H1 (cell line): ENCODE measurements at places on chromosomes 3 and 15. TPM values are rescaled to one million over a fixed set of nuclear protein-coding genes. Genes with fewer than 3 reads are reported as not detected.

DNA sequence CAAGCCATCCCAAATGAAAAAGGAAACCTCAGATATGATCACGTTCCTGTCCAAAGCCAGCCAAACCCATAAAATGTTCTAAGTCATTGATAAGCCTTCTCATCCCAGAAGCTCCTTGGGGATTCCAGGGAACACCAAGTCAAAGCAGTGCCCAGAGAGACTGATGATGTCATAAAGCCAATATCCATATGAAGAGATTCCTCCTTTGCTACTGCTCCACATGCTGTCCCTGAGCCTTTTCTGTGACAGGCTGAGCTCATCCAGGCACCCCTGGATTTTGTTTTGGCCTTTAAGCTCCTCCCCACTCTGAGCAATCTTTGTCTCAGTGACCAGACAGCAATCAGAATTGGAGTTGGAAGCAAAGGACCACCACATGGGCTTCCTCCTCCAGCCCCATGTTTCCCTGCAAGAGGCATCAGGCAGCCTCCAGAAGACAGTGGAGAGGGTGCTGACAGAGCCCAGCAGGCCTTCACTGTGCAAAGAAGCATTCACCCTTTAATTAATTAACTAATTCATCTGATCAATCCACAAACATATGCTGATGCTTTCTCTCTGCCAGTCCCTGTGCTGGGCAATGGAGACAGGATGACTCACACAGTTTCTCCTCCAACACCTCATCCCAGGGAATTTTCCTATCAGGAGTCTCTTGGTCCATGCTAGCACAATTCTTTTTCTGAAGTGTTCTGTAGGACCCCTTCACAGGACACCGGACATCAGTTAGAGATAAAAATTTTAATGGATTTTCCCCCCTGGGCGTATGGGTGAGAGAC is 25.0 kb downstream of the MEX3B start:
- DNase-seq = no peak
- H3K27ac ChIP-seq = no peak overlapping the region
- no peaks in the 10 kb centered on the region for H3K4me1 ChIP-seq
- no peaks in the 10 kb centered on the region for H3K27me3 ChIP-seq

The ANKRD34C gene
- total RNA-seq = not detected in 2 replicates

The ZBBX gene
- total RNA-seq = 0.84 and 1.0 TPM in 2 replicates

DNA sequence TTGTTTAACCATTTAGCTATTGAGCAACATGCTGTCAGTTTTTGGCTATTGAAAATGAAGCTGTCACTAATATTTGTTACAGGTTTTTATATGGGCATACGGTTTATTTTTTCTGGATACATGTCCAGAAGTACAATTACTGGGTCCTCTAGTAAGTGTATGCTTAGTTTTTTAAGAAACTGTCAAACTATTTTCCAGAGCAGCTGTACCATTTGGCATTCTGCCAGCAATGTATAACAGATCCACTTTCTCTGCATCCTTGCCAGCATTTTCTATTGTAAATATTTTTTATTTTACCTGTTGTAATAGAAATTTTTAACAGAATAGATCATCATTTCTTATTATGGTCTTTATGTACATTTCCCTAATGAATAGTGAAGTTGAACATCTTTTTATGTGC is 658.8 kb downstream of the EDEM1 start:
- no peak overlapping the region for H3K4me3 ChIP-seq
- H3K36me3 ChIP-seq = no peaks in the 10 kb centered on the region
- DNase-seq = no peak
- no peak overlapping the region for H3K27ac ChIP-seq
- H3K4me1 ChIP-seq = no peaks in the 10 kb centered on the region

The SPINK8 gene
- not detected in 2 replicates for total RNA-seq

DNA sequence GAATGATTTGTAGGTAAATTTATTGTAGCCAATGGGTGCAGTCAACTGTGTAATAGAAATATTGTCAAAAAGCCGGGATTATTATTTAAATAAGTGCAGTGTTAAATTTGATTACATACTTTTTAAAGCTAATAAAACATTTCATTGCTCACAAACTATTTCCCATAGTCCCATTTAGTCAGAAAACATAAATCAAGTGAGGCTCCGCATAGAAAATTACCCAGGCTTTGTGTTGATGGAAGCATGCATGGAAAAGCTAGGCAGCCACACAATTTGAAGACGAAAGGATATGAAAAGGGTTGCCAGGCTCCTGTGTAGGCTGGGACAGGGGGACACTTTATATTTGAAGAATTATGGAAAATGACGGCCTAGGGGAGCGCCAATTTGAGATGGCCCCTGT is 82.3 kb downstream of the LRTM1 start:
- H3K36me3 ChIP-seq = no peaks in the 10 kb centered on the region
- H3K4me3 ChIP-seq = no peak overlapping the region

- H3K27me3 ChIP-seq = no peaks in the 10 kb centered on the region
- no peaks in the 10 kb centered on the region for H3K4me1 ChIP-seq
- H3K36me3 ChIP-seq = no peaks in the 10 kb centered on the region
- no peak for DNase-seq
- H3K27ac ChIP-seq = no peak overlapping the region
These were observed 83.1 kb downstream of the CGGBP1 start for GRCh38 chr3:87975716-87976115.

- no peak for DNase-seq
- peaks cover 2% of the 10 kb centered on the region; the same call in 1 of the 2 replicates for H3K4me1 ChIP-seq
- H3K36me3 ChIP-seq = no peaks in the 10 kb centered on the region
- H3K27ac ChIP-seq = no peak overlapping the region
- no peaks in the 10 kb centered on the region for H3K27me3 ChIP-seq
- H3K4me3 ChIP-seq = no peak overlapping the region
These were observed 18.6 kb upstream of the SEC13 start for GRCh38 chr3:10339376-10339955.

GRCh38 chr3:97970156-97970555 is 2.1 kb downstream of the RIOX2 start:
- H3K4me3 ChIP-seq = no peak overlapping the region
- no peak for DNase-seq
- no peaks in the 10 kb centered on the region for H3K36me3 ChIP-seq

GRCh38 chr15:63013052-63013808 is 29.3 kb upstream of the TPM1 start:
- DNase-seq = no peak
- H3K27ac ChIP-seq = no peak overlapping the region
- H3K36me3 ChIP-seq = no peaks in the 10 kb centered on the region
- H3K4me3 ChIP-seq = no peak overlapping the region

GRCh38 chr3:112512320-112512719 is 13.0 kb upstream of the BTLA start:
- no peaks in the 10 kb centered on the region for H3K4me1 ChIP-seq
- no peak overlapping the region for H3K4me3 ChIP-seq
- no peak overlapping the region for H3K27ac ChIP-seq

- H3K27me3 ChIP-seq = no peaks in the 10 kb centered on the region
- no peaks in the 10 kb centered on the region for H3K36me3 ChIP-seq
- no peak overlapping the region for H3K27ac ChIP-seq
- no peak for DNase-seq
- no peaks in the 10 kb centered on the region for H3K4me1 ChIP-seq
- H3K4me3 ChIP-seq = no peak overlapping the region
These were observed 14.6 kb upstream of the PRKCD start for GRCh38 chr3:53146319-53146891.

GRCh38 chr15:36884936-36885635 is 215.3 kb downstream of the MEIS2 start:
- H3K36me3 ChIP-seq = no peaks in the 10 kb centered on the region
- no peak overlapping the region for H3K4me3 ChIP-seq
- peaks cover 100% of the 10 kb centered on the region for H3K27me3 ChIP-seq
- H3K4me1 ChIP-seq = peaks cover 38% of the 10 kb centered on the region

- no peak overlapping the region for H3K4me3 ChIP-seq
- peaks cover 26% of the 10 kb centered on the region for H3K36me3 ChIP-seq
- no peaks in the 10 kb centered on the region for H3K27me3 ChIP-seq
- no peaks in the 10 kb centered on the region for H3K4me1 ChIP-seq
- no peak for DNase-seq
These were observed 65.3 kb downstream of the BLM start for GRCh38 chr15:90782442-90782841.

DNA sequence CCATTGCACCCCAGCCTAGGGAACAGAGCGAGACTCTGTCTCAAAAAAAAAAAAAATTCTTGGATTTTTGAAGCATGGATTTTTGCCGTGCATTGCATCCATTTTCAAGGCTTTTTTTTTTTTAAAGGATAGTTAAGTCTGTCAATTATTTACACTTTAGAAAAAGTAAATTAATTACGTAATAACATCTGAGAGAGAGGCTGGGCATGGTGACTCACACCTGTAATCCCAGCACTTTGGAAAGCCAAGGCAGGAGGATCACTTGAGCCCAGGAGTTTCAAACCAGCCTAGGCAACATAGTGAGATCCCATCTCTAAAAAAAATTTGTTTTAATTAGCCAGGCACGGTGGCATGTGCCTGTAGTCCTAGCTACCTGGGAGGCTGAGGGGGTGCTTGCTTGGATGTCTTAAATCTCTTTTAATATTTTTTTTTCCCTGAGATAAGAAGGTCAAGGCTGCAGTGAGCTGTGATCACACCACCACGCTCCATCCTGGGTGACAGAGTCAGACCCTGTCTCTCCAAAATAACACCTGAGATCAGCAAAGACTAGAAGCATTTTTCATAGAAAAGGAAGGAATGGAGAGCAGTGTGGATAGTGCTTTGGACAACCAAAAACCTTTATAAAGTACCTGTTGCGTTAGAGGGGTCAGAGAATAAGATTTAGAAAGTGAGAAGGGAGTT is 6.8 kb upstream of the SENP7 start:
- no peak overlapping the region for H3K4me3 ChIP-seq
- no peak for DNase-seq
- no peaks in the 10 kb centered on the region for H3K4me1 ChIP-seq
- no peaks in the 10 kb centered on the region for H3K36me3 ChIP-seq
- no peaks in the 10 kb centered on the region for H3K27me3 ChIP-seq
- no peak overlapping the region for H3K27ac ChIP-seq

GRCh38 chr3:190680691-190681090 is 166.8 kb downstream of the IL1RAP start:
- no peaks in the 10 kb centered on the region for H3K27me3 ChIP-seq
- H3K27ac ChIP-seq = no peak overlapping the region
- no peaks in the 10 kb centered on the region for H3K36me3 ChIP-seq
- no peak overlapping the region for H3K4me3 ChIP-seq

GRCh38 chr3:104291878-104292277 is 1074.8 kb upstream of the ALCAM start:
- no peaks in the 10 kb centered on the region for H3K27me3 ChIP-seq
- H3K36me3 ChIP-seq = no peaks in the 10 kb centered on the region
- DNase-seq = no peak
- H3K27ac ChIP-seq = no peak overlapping the region
- no peak overlapping the region for H3K4me3 ChIP-seq
- H3K4me1 ChIP-seq = 0 out of 2 replicates have a peak, but pooled peaks cover 2% of the 10 kb centered on the region

DNA sequence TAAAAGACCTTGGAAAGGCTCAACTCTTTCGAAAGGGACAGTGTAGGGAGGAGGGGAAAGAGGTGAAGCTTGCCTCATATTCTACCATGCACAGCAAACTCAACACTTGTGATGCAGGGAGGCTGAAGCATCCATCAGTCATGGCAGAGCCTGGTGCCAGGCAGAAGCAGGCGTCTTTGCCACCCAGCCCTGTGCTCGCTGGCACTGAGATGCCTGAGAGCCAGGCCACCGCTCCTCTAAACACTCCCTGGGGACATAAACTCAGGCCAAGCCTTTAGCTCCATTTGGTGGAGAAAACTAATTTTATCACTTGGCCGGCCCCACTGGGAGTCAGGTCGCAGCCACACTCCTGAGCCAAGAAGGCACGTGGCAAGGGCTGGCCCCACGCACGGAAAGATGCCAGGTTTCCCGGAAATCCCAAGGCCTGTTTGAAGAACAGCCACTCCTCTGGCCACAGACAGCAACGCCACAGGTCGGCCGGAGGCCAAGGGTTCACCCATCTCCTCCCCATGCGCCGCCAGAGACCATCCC is 30.7 kb downstream of the XXYLT1 start:
- H3K27ac ChIP-seq = no peak overlapping the region
- H3K36me3 ChIP-seq = no peaks in the 10 kb centered on the region

DNA sequence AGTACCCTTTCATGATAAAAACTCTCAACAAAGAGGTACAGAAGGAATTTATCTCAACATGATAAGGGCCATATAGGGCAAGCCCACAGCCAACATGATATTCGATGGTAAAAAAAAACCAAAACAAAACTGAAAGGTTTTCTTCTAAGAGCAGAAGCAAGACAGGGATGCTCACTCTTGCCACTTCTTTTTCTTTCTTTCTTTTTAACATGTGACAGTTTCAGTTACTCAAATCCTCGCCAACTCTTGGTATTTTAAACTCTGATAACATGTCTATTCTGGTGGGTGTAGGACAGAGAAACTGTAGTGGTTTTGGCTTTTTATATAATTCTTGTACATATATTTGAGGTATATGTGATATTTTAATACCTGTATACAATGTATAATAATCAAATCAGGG is 74.0 kb upstream of the NMNAT3 start:
- H3K27ac ChIP-seq = no peak overlapping the region
- no peaks in the 10 kb centered on the region for H3K36me3 ChIP-seq
- H3K4me1 ChIP-seq = no peaks in the 10 kb centered on the region
- no peaks in the 10 kb centered on the region for H3K27me3 ChIP-seq
- no peak for DNase-seq

GRCh38 chr3:43061101-43061895 is 44.6 kb downstream of the POMGNT2 start:
- no peak overlapping the region for H3K4me3 ChIP-seq
- no peak overlapping the region for H3K27ac ChIP-seq
- no peaks in the 10 kb centered on the region for H3K36me3 ChIP-seq
- H3K27me3 ChIP-seq = no peaks in the 10 kb centered on the region

GRCh38 chr3:99678896-99679295 is 40.5 kb downstream of the COL8A1 start:
- H3K36me3 ChIP-seq = no peaks in the 10 kb centered on the region
- H3K27ac ChIP-seq = no peak overlapping the region
- H3K27me3 ChIP-seq = no peaks in the 10 kb centered on the region
- DNase-seq = no peak

The ATXN7 gene
- total RNA-seq = 15.5 and 18.0 TPM in 2 replicates

DNA sequence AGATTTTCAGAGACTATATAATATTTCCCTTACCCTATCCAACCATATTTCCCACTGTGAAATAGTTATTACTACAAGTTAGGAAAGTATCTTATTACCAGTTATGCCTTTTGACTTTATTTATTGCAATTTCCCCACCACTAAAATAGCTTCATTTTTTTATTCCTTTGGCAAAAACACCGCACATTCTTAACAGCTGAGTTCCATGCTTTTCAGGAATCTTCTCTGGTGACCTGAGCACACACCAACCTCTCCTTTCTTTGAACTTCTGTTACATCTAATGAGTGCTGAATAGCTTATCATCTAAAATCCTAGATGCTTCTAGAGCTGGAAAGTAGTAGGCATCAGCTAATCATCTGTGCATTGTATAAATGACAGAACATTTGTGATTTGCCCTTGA is 99.1 kb downstream of the UBE2E2 start:
- H3K36me3 ChIP-seq = no peaks in the 10 kb centered on the region
- no peak overlapping the region for H3K4me3 ChIP-seq
- no peak for DNase-seq
- no peak overlapping the region for H3K27ac ChIP-seq
- H3K27me3 ChIP-seq = no peaks in the 10 kb centered on the region
- H3K4me1 ChIP-seq = no peaks in the 10 kb centered on the region

- DNase-seq = no peak
- H3K4me3 ChIP-seq = no peak overlapping the region
- H3K36me3 ChIP-seq = no peaks in the 10 kb centered on the region
- no peak overlapping the region for H3K27ac ChIP-seq
- no peaks in the 10 kb centered on the region for H3K4me1 ChIP-seq
- H3K27me3 ChIP-seq = no peaks in the 10 kb centered on the region
These were observed 471.9 kb upstream of the FRG2C start for GRCh38 chr3:75192146-75192616.
